ENCODE measurements at places on chromosomes 13 and 19.

DNA sequence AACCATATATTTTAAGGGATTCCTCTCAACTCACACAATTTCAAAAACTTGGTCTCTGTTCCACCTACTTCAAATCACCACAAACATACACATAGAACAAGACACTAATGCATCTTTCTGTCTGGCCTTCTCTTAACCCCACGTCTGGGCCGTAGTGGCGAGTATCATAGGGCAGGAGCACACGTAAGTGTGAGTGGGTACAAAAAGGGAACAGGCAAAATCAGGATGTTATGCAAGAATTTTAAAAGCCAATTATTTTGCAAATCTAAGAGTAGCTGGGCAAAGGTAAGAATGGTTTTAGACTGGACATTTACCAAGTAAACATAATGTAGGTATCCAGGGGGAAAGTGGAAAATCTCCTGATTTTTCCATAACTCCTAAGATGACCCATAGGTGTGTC is 35.1 kb downstream of the MTMR6 start:
- no peak for DNase-seq

- DNase-seq = peak; percentile 54
Observed at GRCh38 chr19:15869109-15869555, 28.7 kb downstream of the CYP4F2 start.

DNA sequence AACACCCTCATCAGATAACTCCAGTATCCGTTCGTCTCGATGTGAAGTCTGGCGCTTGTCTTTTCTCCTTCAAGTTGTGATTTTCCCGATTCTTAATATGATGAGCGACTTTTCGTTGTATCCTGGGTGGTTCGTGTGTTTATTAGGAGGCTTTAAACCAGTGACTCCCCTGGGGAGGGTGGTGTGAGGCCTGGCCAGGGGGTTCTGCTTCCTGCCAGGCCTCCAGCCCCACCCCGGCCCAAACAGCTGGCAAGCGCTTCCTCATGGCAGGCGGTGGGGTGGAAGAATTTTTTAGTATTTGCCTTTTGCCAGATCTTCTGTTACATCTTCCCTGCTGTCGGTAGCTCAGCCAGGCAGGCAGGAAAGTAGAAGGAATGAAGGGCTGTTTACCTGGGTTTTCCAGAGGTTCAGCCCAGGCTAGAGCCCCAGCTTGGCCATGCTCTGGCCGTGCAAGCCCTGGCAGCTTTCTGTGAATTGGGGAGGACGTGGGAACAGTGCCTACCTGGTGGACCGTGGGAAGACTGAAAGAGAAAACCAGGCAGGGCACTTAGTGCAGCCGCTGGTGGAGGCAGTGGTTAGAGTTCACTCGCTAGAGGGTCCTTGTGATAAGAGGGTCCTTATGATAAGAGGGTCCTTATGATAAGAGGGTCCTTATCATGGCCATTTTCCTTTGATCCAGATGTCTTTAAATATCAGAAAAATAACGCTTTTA is 37.7 kb upstream of the DCUN1D2 start:
- DNase-seq = no peak

DNA sequence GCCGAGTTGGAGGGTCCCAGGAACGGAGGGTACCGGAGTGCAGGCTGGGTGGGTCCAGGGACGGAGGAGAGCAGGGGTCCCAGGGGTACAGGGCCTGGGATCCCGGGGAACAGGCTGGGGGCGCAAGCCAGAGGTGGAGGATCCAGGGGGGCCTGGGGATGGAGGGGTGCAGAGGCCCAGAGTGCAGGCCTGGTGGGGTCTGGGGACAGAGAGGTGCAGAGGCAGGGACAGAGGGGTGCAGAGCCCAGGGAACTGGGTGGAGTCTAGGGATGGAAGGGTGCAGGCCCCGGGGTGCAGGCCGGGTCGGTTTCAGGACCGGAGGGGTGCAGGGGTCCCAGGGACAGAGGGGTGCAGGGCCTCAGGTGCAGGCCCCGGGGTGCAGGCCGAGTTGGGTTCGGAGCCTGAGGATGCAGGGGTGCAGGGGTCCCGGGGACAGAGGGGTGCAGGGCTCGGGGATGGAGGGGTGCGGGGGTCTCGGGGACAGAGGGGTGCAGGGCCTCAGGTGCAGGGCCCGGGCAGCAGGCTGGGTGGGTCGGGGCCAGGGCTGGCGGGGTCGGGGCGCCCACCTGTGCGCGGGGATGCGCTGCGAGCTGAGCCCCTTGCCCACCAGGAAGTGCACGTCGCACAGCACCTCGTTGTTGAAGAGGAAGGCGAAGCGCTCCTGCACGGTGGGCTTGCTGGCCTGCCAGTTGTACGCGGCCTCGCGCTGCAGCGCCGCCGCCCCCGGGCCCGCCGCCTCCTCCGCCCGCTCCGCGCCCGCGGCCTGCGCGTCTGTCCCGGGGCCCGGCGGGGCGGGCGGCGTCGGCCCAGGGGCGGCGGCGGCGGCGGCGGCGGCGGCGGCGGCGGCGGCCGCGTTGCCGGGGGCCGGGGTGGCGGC is 545 bp downstream of the BTBD2 start:
- no peak for DNase-seq

DNA sequence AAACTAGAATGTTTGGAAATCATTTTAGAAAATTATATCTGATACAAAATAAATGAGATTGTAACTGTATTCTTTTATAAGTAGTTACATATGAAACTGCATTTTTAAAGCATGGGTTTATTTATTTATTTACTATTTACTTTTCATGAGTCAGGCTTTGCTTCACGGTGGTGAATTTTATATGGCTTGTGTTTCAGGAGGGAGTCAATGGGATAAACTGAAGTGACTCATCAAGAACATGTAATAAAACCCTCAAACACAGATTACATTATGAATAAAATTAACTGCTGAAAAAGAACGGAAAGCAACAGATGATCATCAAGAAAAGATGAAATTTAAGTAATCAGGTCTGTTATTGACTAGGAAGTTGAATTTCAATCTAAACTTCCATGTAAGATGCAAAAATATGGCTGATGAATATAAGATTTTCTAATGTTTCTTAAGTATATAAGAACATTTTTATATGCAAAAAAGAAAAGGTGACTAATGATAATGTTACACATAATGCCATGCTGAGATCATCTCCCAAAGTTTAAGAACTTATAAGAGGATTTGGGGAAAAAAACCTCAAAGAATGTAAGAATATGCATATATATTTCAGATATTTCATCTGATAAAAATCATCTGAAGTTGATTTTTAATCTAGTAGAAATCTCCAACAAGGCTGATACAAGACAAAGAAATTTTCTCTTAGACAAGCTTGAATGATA is 383.6 kb downstream of the SLITRK1 start:
- peak; percentile 1 for DNase-seq

GRCh38 chr19:41225238-41226052 is 6.4 kb downstream of the AXL start:
- DNase-seq = peak; percentile 100

DNA sequence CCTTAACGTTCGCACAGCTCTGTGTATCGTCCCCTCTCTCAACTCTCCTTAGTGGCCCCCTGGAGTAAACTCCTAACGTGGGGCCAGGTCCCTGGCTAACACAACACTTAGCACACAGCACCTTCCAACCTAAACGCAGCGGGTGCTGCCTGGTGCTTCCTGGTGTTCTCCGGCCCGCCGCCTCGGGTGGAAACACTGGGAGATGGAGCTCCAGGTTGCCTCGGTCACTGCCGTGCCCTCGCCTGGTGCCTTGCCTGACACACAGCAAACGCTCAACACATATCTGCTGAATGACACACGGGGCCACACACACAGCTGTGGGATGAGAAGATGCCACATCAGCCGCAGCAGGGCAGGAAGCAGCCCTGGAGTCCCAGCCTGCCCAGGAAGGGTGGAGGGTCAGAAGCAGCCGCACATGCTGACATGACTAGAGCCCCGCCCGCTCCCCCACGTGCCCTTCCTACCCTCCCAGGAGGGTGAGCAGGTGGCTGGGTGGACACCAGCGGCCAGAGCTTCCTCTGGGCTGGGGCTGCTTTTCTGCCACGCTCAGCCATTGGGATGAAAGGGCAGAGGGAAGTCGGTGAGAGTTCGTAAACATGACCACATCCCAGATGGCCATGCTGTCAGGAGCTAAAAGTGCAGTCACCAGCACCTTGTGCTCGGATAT is 6.6 kb downstream of the PEPD start:
- peak; percentile 34 for DNase-seq

- no peak for DNase-seq
Observed at GRCh38 chr13:114320065-114320464, 5.8 kb downstream of the CHAMP1 start.

DNA sequence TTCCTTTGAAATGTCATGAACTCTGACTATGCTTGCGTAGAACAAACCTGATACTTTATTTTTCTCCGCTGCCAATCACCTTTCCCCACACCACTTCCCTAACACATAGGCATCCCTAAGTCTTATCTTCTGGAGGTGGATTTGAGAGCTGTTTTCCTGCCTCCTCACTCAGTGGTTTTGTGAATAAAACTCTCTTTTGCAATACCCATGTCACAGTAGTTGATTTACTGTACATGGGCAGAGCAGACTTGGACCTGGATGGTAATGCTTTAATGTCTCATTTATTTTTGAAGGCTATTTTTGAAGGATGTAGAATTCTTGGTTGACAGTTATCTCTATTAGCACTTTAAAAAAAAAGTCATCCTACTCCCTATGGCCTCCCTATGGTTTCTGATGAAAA is 881.8 kb downstream of the SLITRK5 start:
- DNase-seq = no peak

GRCh38 chr19:718991-719512 is 10.3 kb downstream of the PALM start:
- no peak for DNase-seq

DNA sequence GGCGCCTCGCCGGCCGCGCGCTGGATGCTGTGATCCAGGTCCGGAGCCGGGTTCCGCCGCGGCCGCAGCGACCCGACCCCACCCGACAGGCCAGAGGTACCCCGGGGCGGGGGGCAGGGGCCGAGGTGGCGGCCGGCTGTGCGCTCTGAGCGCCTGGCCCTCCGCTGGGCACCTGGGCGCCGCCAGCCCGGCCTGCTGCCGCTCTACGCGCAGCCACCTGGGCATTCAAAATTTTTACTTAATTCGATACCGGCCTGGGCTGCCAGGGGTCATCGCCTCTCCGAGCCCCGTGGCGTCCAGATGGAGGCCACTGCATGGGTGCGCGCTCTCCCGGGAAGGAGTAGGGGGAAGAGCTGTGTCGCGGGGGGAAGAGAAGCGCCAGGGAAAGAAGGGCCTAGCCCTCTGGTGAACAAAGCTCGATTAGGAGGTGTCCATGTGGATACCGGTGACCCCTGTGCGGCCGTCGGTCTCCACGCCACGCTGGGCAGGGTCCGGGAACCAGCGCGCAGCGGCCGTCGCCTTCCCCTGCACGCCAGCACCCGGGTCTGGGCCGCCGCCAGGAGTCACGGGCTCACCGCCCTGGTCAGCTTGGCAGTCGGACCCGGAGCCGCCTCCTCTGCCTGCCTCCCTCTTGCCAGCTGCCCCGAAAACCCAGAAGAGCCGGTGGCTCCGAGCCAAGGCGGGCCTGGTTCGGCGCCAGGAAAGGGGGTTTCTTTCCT is 666 bp downstream of the BIVM start:
- peak; percentile 42 for DNase-seq

- DNase-seq = no peak
Observed at GRCh38 chr19:49854378-49855263, 3.7 kb downstream of the PTOV1 start.

DNA sequence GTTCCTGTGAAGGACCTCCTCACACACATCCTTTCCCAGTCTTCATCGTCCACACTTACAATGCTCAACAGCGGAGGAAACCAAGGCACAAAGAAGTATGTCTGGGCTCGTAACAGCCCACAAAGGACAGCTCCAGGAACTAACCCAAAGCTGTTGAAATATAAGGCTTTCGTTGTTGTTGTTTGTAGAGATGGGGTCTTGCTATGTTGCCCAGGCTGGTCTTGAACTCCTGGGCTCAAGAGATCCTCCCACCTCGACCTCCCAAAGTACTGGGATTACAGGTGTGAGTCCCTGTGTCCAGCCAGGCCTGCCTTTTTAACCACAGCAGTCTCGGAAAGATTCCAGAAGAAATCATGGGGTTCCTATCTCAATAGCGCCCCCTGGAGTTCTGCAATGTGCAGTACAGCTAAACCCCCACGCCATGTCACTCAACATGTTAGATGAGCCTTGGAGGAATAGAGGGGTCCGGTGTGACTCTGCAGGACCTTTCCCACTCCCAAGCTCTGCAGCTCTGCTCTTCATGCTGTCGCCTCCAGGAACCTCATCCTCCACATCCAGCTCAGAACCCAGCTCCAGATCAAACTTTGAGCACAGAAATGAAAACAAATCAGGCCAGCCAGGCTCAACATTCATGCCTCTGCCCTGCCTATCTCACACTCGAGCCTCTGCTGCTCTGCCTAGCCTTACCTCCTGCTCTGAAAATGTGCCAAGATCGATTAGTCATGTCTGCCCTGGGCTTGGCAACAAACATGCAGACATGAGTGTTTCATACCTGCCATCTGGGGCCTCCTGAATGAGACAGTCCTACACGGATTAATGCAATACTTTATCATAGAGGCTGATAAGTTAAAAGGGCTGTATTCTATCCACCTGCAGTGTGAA is 7.5 kb downstream of the PLA2G4C start:
- DNase-seq = peak; percentile 65

DNA sequence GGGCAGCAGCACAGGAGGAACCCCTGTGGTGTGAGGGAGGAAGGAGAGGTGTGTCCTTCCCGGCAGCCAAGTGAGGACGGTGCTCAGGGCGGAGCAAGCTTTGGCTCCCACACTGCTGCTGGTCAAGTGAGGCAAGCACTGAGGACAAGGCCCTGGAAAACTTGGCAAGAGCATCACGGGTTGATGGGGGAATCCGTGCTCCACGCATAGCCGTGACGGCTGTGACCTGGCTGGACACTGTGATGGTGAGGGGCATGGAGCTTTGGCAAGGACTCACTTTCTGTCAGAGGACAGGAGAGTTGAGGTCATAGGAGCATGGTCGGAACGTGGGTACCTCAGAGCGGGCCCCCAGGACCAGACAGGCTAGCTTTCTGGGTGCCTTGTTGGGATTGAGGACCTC is 29.0 kb upstream of the SLC15A1 start:
- no peak for DNase-seq

DNA sequence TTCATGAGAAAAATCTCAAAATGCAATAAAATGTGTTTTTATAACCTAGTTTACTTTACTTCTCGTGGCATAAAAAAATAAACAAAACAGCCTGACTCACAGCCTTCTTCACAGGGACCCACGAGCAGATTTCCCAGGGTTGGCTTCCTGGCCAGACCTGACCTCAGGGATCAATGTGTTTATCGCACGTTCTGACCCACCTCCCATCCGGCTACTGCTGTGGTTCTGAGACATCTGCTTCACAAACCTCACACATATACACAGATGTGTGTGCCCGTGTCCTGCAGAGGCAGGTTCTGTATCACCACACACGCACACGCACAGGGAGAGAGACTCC is 118.3 kb downstream of the COL4A2 start:
- no peak for DNase-seq

DNA sequence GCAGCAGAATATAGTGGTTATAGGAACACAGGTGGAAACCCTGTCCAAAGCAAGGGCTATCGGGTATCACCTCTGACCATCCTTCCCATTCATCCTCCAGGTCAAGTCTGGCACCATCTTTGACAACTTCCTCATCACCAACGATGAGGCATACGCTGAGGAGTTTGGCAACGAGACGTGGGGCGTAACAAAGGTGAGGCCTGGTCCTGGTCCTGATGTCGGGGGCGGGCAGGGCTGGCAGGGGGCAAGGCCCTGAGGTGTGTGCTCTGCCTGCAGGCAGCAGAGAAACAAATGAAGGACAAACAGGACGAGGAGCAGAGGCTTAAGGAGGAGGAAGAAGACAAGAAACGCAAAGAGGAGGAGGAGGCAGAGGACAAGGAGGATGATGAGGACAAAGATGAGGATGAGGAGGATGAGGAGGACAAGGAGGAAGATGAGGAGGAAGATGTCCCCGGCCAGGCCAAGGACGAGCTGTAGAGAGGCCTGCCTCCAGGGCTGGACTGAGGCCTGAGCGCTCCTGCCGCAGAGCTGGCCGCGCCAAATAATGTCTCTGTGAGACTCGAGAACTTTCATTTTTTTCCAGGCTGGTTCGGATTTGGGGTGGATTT is 2.1 kb upstream of the RAD23A start:
- no peak for DNase-seq
